SHP77 treated with DMSO at 0.1 percent for 48 hours (cell line): ENCODE measurements at places on chromosomes 5 and 9.

DNA sequence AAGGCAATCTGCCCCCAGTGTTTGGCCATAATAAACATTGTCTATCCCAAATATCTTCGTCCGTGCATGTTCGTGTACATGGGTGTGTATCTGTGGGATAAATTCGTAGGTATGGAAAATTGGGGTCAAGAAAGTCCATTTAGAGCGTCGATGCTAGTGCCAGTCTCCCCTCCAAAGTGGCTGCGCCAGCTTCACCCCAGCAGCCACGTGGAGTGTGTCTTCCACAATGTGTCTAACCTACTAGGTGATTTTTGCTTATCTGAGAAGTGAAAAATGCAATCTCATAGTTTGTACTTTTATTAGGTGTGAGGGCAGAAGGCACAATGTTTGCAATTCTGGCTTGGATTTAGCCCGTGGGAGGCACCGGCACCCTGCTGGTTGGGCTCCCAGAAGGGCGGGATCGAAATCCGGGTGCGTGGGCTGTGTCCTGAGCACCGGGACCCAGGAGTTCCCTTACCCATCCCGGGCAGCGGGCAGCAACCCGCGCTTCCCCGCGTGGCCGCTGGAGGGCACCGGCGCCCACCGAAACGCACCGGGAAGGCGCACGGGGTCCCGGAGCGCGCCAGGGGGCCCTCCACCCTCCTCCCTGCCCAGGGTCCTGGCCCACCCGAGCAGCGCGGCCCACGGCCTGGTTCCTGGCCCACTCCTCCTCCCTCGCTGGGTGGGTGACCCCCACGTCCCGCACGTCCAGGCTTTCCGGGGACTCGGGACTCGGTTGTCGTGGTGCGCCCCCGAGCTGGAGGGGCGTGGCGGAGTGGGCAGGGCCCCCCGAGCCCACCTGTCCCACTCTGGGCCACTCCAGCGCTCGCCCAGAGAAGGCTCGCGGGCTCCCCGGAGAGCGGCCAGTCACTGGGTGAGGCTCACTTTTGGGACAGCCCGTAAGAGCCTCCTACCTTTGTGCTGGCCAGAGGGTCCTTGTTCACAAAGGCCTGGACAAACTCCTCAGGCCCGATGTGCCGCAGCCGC, 55.4 kb upstream of the RNF130 start:
- no peak for DNase-seq

GRCh38 chr5:36304095-36304805, 2.5 kb upstream of the RANBP3L start:
- no peak for DNase-seq

DNA sequence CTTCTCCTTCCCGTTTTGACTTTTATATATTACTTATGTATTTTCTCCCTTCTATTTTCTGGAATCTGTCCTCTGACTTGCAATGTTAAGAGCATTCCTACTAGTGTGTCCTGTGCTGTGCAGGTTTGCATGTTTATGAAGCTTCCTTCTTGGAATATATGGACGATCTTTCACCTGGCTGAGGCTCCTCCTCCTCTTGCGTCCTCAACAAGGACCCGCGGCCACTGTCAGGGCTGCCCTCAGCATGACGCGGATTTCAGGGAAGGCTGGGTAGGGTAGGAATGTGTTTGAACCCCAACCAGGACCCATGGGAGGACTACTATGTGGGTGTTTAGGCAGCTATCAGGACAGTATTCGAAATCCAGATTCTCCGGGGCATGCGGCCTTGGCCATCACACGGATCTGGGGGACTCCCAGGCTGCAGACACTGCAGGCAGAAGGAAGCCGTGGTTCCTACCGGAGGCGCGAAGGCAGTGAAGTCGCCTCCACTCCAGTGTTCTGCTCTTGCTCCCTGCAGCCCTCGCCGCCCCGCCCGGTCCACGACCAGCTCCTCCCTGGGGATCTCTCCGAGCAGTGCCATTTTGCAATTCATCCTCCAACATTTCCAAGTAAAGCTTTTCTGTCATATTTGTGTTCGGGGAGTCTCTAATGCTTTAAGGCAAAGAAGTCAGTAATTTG, 37.0 kb upstream of the OSMR start:
- DNase-seq, result no peak

DNA sequence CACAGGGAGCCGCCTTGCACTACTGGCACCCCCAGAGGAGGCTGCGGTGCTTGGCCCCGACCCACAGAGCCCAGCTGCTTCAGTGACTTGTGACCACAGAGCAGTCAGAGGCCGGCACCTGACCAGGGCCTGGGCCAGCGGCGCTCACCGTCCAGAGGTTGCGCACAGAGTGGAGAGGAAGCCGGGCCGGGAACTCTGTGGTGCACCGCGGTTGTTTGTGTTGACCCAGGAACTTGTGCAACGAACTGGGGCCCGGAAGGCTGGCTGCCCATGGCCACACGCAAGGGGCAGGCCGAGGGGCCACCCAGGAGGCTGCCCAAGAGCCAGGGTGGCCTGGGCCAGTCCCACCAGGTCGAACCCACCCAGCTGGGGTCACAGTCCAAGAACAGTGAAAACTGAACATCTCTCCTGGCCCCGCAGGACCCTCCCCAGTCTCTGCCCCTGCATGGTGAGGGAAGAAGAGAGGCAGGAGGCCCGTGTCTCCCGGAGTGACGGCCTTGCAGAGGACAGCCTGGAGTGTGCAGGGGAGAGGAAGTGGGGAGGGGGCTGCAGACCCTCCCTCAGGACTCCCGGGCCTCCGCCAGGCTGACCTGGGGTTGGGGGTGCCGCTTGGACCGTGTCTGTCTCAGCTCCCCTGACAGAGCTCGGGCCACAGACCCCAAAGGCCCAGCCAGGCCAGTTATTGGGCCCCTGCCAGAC, 42.8 kb upstream of the EGFL7 start:
- DNase-seq, result no peak

DNA sequence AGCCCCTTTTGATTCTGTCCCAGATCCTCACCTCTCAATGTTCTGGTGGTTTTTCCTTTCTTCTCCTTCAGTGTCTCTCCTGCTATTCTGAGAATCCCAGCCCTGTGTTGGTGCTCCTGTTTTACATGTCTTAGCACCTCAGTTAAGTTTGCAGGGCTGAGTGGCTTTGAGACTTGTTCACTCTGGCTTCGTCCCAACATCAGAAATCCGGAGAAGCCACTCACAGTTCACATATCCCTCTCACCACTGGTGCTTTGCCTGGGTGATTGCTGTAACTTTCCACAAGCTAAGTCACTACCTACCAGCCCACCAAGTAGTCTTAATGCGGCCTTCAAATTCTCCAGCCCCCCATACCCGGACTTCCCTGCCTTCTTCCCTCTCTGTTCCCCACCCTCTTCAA, 40.2 kb downstream of the CYFIP2 start:
- no peak for DNase-seq

GRCh38 chr9:131891598-131891997, 151.7 kb upstream of the RAPGEF1 start:
- DNase-seq, result no peak

DNA sequence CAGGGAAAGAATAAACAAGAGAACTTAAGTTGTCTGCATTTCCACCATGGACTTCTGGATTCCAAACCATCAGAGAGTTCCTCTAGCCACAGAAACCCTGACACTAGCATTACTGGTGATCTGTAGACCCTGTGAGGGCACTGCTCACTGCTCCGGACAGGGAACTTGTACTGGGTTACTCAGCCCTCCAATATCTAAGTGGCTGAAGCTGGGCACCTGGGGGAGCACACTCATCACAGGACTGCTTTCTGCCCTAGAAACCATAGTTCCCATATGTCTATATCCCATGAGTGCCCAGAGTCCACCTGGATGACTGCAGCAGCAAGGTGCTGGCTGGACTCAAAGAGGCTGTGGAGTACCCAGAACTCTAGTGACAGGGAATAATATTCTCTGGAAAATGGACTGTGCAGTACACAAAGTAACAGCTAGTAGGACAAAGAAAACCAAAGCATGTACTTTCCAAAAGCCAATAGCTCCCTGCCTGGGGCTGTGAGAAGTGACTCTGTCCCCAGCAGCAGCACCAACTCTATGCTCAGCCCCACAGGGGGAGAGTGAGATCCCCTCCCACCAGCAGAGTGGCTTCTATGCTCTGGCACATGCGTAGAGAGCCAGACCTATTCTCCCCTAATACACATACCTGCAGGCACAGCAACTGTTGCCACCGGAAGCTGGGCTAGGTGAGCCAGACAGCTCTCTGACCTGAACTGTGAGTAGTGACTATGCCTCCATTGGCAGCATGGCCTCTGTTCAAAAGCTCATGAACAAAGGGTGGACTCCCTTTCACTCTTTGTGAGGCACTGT, 472.9 kb upstream of the FTMT start:
- no peak for DNase-seq

GRCh38 chr5:156427315-156427714, 100.4 kb downstream of the SGCD start:
- no peak for DNase-seq

DNA sequence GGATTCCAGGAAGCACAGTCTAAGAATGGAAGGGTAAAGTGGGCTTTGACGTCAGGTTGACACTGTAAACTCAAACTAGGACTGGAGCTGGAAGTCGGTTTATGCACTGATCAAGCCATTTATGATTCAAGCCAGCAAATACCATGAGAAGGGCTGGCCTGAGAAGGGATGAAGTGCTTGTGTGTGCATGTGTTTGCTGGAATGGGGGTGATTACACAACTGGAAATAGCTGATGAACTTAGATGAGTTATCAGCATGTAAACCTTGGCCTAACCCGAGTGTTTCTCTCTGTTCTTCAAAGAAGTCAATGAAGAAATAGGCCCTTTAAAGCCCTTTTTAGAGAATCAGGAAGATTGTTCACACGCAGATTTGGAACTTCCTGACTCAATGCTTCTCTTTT, 287.6 kb downstream of the RFX3 start:
- no peak for DNase-seq

GRCh38 chr9:124191691-124192395, 65.9 kb upstream of the NEK6 start:
- no peak for DNase-seq

DNA sequence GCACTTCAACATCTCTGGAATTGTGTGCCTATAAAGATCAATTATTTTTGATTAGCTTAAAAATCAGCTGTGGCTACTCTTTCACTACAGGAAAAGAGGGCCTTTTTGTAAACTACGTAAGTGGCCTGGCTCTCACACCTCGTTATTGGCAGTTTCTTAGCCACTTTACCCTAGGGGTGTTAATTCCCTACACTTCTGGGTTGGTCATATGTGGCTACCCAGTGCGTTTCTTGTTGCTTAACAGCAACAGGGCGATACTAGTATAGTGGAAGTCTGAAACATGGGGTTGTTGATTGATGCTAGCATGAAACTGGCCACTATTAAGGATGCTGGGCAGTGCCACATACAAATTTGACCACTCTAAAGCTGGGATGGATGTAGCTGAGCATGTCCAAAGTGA, 174.7 kb upstream of the CDH12 start:
- DNase-seq, result no peak
